ENCODE measurements at places on chromosomes 11 and 22.
A peak's percentile ranks its signal among the peaks of the same experiment; 100 is the strongest.

- peak; percentile 44 for DNase-seq
These were observed 760 bp downstream of the ZNRF3 start for GRCh38 chr22:28883917-28884746.

- DNase-seq, result no peak
These were observed 12.1 kb downstream of the MYEOV start for GRCh38 chr11:69305885-69306540.

DNA sequence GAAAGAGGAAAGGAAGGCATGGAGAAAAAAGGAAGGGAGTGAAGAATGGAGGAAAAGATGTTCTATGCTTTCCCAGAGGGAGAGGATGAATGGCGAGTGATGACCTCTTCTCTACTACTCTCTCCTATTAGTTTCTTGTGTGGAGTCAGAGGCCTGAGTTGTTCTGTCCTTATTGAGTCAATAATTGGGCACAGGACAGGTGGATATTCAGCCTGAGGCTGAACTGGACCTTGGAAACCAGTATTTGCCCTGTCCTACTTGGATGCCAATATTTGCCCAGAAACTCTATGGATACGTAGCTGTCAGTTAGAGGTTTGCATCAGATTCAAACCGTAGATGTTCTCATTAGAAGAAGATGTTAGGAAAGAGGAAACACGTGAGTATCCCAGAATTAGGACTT, 17.6 kb upstream of the SWAP70 start:
- DNase-seq, result no peak

GRCh38 chr11:64385945-64386704, 27.2 kb downstream of the RPS6KA4 start:
- DNase-seq, result no peak

DNA sequence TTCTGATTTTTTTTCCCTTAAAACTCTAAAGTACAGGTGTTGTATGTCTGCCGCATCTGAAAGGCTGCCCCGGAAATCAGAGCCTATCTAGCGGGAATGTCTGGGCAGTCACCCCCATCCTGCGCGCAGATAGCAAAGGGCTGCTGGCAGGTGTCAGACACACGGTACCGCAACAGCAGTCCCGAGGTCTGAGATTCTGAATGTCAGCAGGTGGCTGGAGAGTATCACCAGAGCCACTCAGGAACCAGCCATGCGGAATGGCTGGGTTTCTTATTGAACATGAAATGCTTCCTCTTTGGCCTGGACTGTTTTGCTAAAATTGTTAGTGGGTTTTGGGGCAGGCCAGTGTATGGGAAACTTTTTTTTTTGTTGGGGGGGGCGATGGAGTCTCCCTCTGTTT, 53.3 kb downstream of the CERK start:
- DNase-seq, result no peak

GRCh38 chr11:78094250-78094649, 14.6 kb upstream of the NDUFC2 start:
- no peak for DNase-seq

DNA sequence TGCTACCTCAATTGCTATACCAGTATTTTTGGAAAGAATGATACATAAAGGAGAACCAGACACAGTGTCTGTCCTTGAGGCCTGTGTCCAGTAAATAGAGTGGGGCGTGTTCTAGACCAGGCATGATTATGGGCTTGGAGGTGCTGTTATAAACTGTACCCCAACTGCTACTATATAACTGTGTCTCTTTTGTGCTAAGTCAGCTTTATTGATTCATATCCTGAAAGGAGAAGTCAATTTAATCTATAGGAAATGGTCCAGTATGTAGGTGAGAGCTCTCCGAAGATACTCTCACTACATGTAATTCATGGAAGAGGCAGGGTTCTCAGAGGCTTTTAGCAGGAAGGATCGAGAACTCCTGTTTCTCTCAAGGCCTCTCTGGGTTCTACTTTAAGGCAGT, 334.3 kb downstream of the TMEM135 start:
- no peak for DNase-seq
